ENCODE measurements at places on chromosomes 11 and 22. TPM values are rescaled to one million over a fixed set of nuclear protein-coding genes. Genes with fewer than 3 reads are reported as not detected.
A peak's percentile ranks its signal among the peaks of the same experiment; 100 is the strongest.

The DENND6B gene
- 0.20 TPM for total RNA-seq

The CD3D gene
- not detected for total RNA-seq

GRCh38 chr11:96168623-96169022 is 174.4 kb downstream of the MAML2 start:
- peak; percentile 85 for DNase-seq

The MMP1 gene
- 75.7 TPM for total RNA-seq

GRCh38 chr11:498297-499181 is 8.5 kb downstream of the RNH1 start:
- DNase-seq = no peak

The PLEKHB1 gene
- not detected for total RNA-seq

- DNase-seq = no peak
These were observed 139.6 kb downstream of the LARGE1 start for GRCh38 chr22:33780531-33781136.

GRCh38 chr11:76682684-76683083 is 12.1 kb upstream of the LRRC32 start:
- DNase-seq = no peak

- no peak for DNase-seq
These were observed 1037.0 kb downstream of the DLG2 start for GRCh38 chr11:84590106-84590505.

GRCh38 chr11:1650034-1650917 is 20.7 kb downstream of the KRTAP5-5 start:
- DNase-seq = no peak

DNA sequence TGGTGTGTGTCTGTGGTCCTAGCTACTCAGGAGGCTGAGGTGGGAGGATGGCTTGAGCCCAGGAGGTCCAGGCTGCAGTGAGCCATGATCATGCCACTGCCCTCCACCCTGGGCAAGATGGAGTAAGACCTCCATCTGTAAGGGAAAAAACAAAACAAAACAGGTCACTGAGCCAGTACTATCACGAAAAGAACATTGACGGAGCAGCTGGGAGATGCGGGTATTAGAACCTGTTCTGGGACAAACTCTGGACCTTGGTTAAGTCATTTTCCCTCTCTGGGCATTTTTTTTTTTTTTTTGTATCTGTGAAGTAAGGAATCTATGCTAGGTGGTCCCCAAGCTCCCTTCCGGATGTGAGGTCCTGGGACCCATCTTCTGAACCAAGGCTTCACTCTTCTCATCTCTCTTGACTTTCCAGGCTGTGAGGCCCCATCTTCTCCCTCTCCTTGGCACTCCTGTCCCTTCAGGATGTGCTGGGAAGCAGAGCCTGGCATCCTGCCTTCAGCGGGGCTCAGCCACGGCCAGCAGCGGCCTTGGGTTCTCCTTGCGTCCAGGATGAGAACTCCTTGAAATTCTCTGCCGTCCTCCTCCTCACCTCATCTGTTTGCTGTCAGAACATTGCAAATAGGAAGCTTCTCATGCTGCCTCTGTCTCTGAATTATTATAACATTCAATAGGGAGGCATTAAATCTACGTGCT is 130.8 kb downstream of the GRIK4 start:
- no peak for DNase-seq

The CHST1 gene
- 0.02 TPM for total RNA-seq

DNA sequence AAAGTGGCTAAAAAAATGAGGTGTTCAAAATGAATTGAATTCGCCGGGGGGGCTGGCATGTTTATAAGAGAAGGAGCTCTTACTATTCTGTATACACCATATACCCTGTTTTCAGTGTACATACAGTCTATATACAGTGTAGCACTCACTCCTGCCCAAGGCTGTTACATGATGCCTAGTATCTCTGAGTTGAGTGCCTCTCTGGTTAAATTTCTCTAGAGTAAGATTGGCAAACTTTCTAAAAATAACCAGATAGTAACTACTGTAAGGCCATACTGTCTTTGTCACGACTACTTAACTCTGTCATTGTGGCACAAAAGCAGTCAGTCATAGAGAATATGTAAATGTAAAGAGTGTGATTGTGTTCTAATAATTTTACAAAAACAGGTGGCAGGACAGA is 58.1 kb downstream of the PHF21A start:
- no peak for DNase-seq

DNA sequence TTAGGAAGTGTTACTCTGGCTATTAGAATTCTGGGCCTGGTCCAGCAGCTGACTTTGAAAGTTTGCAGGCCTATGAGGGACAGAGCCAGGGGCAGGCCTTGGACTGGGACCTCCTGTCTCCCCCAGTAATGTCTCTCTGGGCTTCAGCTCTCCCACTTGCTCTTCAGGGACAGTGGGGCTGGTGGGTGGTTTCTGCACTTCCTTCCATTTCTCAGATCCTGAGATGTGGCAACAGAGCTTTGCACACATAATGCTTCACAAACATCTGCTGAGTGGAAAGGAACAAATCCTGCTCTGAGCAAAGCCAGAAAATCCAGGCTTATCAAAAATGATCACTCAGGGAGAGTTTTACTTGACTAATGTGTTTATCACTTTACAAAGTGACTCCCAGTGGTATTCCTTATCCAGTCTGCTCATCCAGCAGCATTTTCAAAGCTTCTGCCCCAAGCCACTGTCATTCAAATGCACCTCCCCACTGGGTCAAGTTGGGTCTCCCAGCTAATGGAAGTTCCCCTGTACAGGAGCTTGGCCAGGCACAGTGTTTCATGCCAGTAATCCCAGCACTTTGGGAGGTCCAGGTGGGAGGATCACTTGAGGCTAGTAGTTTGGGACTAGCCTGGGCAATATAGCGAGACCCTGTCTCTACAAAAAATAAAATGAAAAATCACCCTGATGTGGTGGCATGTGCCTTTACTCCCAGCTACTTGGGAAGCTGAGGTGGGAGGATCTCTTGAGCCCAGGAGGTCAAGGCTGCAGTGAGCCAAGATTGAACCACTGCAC is 13.5 kb upstream of the OSBP2 start:
- no peak for DNase-seq

The SLC22A12 gene
- total RNA-seq = not detected

DNA sequence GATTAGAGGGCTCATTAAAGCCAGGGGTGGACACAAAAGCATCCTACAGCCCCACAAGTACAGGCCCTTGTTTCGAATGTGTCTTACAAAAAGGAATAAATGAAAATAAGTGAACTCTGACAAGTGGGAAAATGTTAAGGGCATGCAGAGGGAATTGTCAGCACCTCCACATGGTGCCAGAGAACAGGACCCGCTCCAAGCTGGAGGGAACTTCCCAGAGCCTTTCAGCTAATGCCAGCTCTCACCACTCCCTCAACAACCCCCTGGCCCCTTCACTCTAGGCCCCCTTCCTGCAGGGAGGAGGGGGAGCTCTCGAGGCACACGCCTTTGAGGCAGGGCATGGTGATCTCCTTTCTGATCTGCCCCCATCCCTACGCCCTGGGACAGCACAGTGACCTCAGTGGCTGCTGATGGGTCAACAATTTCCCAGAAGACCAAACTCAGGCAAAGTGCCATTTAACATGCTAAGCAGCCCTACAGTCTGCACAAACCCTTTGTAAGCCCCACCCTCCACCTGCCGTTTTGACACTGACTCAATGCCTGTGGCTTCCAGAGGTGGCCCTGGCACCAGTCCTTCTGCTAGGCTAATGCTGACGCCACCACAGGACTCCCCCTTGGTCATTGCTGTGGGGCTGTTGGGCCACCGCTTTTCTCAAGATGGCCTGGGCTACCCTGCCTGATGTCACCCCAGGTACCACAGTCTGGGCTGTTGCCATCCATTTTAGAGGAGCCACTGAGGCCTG is 12.5 kb upstream of the CHST1 start:
- no peak for DNase-seq

The OR51B4 gene
- not detected for total RNA-seq

- peak; percentile 55 for DNase-seq
These were observed 16.9 kb upstream of the SPTY2D1 start for GRCh38 chr11:18650859-18651557.

The GALNT18 gene
- total RNA-seq = 0.64 TPM

The CSNK2A3 gene
- 3.1 TPM for total RNA-seq

DNA sequence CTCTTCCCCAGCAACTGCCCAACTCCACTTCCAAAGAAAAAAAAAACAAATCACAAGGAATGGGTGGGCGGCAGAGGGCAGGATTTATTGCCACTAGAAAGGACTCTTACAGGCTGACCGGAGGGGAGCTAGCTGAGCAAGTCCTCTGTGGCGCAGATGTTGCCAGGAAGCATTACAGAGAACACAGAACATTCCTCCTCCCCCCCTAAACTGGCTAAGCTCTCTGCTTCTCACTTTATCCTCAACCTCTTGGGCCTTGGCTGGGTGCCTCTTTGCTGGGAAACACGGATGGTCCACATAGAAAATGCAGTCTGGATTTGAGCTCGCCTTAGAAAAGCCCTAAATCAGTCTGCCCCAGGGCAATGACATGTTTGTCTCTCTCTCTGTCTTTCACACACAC is 12.6 kb upstream of the FJX1 start:
- DNase-seq = no peak

DNA sequence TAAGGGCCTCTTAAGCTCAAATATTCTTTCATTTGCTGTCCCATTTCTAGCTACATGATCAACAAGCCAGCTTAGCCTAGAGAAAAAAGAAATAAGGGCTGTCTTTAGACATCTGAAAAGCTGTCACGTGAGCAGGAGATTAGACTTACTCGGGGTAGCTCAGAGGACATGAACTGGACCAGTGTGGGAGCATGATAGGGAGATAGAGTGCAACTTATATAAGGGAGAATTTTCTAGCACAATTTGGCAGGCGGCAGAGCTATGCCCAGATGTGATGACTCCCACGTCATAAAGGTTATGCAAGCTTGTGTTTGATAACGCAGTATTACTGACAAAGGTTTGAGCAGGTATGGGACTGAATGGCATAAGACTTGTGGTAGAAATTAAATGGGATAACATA is 28.2 kb upstream of the TPBGL start:
- no peak for DNase-seq

DNA sequence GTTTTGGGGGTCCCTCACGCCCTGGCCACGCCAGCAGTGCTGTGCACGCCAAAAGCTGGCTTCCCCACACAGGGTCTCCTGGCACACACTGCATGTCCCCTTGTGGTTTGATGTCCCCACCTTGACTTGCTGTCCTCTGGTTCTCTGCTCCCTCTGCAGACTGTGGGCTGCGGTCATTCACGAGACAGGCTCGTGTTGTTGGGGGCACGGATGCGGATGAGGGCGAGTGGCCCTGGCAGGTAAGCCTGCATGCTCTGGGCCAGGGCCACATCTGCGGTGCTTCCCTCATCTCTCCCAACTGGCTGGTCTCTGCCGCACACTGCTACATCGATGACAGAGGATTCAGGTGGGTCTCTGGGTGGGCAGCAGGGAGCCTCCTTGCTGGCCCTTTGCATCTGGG is 40.2 kb downstream of the ST14 start:
- no peak for DNase-seq

GRCh38 chr22:22768885-22769284 is 118.7 kb upstream of the IGLL5 start:
- DNase-seq = no peak

GRCh38 chr11:88246696-88247095 is 71.5 kb upstream of the RAB38 start:
- peak; percentile 76 for DNase-seq

The CTSC gene
- total RNA-seq = 338 TPM

The OR52H1 gene
- total RNA-seq = not detected

The HOATZ gene
- not detected for total RNA-seq

- DNase-seq = no peak
These were observed 24.0 kb upstream of the GNB1L start for GRCh38 chr22:19878461-19879245.

GRCh38 chr11:35192347-35192746 is 53.4 kb downstream of the CD44 start:
- DNase-seq = no peak

The ACCS gene
- 0.39 TPM for total RNA-seq

The TMEM191C gene
- not detected for total RNA-seq

DNA sequence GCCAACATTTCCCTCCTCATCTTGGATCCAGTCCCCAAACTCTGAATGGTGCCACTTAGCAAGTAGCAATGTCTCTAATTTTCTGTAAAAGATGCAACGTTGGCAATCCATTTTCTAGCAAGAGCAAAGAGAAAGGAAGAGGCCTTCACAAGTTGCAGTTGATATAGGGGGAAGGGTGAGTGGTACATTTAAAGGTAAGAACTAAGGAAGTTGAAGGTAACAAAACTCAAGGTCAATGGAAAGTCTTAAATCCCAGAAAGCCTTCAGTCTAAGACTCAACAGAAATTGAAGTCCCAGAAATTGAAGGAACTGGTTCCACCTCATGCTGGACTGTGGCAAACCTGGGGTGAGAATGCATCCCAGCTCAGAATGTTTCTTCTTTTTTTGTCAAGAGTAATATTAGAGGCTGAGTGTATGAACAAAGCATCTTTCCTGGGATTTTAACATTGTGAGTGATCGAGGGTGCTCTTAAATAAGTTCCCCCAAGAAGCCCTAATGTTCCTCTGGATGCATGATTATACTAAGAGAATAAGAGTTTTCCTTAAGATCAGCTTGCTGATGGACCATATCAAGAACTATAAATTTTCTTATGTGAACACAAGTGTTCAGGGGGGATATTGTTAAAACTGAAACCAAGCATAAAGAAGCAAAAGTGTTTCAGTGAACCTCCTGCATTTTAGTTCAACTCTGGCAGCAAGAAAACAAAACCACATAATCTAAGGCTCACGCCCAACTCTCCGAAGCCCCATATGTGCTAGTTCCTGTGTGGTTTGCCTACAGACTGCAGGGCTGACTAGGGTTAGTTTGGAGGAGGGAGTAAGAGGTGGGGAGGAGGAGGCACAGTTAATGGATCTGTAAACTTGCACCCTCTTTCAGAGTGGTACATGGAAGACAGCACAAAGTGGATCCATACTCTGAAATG is at the start of gene GRAP2:
Gene GRAP2, plus strand, starts transcription at position 779 of the 922 bp plus-strand sequence. CDS start 46,023 bp downstream, outside the sequence.
- DNase-seq = no peak

GRCh38 chr11:33877038-33877437 is 14.8 kb downstream of the LMO2 start:
- no peak for DNase-seq

DNA sequence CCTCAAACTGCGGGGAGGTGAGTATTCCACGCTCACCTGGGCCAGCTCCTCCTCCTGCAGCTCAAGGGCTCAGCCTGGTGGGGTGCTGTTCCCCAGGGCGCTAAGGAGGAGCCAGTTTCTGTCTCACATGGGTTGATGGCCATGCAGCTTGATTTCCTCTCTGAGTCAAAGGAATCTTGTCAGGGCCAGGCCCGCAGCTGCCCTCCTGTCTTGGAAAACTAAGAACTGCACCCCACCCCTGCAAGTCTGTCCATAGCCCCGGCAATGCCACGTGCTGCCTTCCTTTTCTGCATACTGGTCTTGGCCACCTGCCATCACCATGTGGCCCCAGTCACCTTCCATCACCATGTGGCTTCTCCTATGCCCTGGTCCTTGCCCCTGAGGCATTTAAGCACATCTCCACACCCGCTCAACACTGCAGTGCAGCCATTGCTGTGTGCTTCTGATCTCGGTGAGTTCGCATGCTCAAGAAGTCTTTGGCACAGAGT is 35.2 kb upstream of the CLDN5 start:
- DNase-seq = no peak

- DNase-seq = peak; percentile 47
These were observed 4.9 kb upstream of the CNTN5 start for GRCh38 chr11:99015634-99016454.

- DNase-seq = no peak
These were observed 17.1 kb upstream of the B3GAT1 start for GRCh38 chr11:134429106-134429505.

- peak; percentile 93 for DNase-seq
These were observed 11.2 kb upstream of the C1QTNF6 start for GRCh38 chr22:37199103-37199759.

GRCh38 chr11:60252213-60253108 is 9.5 kb upstream of the MS4A4E start:
- DNase-seq = no peak

Data from M059J (cell line).